ENCODE measurements at places on chromosomes 5 and 9.
A peak's percentile ranks its signal among the peaks of the same experiment; 100 is the strongest.

GRCh38 chr9:9275601-9276000 is 1337.2 kb downstream of the PTPRD start:
- DNase-seq: no peak

- peak; percentile 63 for DNase-seq
These were observed at the start of gene CDKN2A for GRCh38 chr9:21993893-21994555. Gene CDKN2A (minus strand): TSS chr9:21994392.

DNA sequence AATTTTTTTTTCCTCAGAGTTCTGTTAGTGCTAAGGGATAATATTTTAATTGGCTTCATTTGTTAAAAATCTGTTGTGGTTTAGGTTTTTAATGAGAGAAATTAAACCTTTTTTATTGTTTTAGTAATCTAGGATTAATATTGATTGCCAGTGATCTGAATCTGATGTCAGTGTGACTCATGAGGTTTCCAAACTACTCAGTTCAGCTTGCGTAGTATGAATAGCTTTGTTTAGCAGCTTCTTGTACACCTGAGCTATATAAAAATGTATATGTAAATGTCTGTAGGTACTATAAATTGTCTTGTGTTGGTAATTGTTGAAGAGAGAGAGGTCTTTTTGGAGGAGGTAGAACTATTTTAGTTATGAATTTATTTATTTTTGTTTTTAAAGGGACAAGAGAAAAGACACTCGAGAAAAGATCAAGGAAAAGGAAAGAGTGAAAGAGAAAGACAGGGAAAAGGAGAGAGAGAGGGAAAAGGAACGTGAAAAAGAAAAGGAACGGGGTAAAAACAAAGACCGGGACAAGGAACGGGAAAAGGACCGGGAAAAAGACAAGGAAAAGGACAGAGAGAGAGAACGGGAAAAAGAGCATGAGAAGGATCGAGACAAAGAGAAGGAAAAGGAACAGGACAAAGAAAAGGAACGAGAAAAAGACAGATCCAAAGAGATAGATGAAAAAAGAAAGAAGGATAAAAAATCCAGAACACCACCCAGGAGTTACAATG is 26.3 kb downstream of the SREK1 start:
- no peak for DNase-seq

DNA sequence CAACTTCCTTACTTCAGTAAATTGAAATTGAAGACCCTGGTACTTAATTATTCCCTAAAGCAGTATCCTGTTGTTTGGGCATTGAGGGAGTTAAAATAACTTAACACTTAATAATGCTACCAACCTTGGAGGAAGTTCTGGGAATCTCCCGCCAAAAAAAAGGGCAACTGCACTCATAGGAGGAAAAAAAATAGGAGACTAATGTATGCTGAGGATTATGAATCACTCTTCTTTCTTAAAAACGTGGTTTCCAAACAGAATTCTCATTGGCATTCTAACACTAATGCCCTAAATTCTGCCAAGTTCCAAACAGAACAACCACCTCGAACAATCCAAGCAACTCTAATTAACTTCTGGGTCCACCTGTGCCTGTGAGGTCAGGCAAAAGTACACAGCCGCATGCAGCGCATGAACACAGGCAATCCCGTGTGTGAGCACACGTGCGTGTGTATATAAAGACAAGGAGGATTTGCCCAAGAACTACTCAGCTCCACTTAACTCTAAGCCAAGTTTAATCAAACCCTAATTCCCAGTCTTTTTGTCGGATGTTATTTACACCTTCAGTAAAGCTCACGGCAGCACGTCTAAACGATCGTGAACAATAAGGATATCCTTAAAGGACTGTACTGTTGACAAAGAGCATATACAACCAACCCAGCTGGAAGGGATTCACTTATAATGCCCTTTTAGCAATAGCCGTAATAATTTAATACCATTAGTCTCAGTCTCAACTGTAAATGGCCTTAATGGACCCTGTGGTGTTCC is 78.4 kb downstream of the EBF1 start:
- no peak for DNase-seq

Measured in T1000 (cell line).